ENCODE measurements at places on chromosomes 1 and 21.

GRCh38 chr21:33127154-33127867 lies 57.4 kb downstream of the OLIG1 start:
- no peak for DNase-seq

- no peak for DNase-seq
These were observed 147.2 kb upstream of the SERTAD4 start for GRCh38 chr1:210085359-210085758.

DNA sequence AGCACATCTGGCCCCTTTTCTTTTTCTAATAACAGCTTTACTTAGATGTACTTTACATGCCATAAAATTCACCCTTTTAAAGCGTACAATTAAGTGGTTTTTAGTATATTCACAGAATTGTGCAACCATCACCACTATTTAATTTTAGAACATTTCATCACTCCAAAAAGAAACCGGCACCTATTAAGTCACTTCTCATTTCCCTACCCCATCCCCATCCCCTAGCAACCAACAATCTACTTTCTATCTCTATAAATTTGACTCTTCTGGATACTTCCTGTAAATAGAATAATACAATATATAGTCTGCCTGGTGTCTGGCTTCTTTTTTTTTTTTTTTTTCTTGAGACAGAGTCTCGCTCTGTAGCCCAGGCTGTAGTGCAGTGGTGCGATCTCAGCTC lies 59.5 kb upstream of the ENAH start:
- DNase-seq = no peak

GRCh38 chr1:153643100-153643499 lies 9.2 kb downstream of the CHTOP start:
- no peak for DNase-seq

DNA sequence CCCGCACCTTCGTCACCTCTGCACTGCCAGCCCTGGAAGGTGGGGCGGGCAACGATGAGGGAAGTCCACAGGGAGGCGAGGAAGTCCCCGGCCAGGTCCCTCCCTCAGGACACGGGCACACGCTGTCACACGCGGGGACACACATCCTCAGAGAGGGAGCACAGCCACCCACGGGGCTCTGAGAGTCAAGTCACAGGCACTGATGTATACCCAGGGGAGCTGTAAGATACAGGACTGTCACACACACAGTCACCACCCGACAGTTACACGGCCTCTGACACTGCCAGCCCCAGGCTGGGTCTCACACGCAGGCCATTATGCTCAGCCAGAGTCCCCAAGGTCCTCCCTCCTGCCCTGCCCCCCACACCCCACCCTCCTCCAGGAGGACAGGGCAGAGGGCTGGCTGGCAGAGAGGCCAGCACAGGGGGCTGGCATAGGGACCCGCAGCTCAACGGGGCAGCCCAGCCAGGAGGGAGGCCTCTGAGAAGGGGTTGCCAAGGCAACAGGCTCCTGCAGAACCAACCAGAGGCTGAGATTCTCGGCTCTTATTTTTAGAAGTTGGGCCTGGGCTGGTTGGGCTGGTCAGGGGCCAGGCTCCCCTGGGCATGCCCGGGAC lies 17.7 kb upstream of the ADGRB2 start:
- DNase-seq = no peak

DNA sequence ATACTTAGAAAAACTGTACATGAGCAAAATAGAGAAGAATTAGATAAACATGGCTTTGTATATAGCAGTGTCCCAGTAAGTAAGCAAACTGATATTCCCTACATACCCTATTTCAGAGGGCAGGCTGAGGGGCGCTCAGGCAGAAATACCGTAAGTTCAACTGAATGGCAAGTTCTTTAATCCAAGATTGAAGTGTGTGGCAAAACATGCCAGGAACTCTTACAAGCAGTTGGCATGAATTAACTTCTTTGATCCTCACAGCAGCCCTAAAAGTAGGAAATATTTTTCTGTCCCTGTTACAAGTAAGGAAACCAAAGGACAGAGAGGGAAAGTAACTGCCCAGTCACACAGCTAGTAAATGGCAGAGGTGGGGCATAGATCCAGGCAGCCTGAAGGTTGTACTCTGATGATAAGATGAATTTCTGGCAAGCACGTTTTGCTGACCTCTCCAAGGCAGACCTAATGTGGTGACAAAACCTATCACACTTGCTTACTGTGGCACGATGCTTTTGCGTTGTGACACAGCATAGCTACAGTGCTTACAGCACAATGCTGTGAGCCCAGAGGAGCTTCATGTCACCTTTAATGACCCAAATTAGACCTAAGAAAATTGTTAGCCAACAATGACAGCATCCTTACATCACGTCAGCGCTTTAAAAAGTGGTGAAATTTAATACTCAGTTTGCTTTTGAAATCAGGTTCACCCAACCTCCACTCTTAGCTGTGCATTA lies 35.0 kb upstream of the THEM4 start:
- DNase-seq = no peak

GRCh38 chr1:197859024-197859423 lies 43.4 kb upstream of the C1orf53 start:
- DNase-seq = no peak

GRCh38 chr1:103997631-103998030 lies 247.9 kb downstream of the AMY1C start:
- no peak for DNase-seq

DNA sequence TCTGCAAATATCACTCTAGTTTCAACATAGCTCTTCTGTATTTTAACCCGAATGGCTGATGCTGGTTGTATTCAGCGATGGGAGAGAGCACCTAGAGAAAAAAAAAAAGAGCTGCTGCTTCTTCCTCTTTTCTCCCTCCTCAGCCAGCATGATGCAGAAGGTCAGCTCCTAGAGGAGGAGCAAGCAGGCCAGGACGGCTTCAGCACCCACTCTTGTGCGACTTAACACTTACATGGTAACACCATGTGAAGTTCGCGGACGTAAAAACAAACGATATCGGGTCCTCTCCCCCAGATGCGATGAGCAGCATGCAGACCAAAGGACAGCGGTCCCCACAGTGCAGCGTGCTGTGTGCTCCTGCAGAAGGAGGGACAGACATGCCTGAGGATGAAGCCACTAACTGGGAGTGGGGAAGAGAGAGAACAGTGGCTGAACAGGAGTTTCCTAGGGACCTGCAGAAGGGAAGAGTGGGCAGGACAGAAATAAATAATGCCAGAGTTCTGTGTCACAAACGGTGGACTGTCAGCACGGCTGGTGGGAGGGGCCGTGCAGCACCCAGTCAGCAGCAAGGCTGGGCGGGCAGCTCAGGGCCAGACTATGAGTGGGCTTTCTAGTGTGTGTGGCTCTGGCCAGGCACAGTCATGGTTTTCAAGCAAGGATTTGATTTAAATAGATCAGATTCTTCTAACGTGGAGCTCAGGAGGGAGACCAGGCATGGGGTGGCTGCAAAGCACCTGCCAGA lies 11.4 kb upstream of the B3GALT5 start:
- DNase-seq = no peak

DNA sequence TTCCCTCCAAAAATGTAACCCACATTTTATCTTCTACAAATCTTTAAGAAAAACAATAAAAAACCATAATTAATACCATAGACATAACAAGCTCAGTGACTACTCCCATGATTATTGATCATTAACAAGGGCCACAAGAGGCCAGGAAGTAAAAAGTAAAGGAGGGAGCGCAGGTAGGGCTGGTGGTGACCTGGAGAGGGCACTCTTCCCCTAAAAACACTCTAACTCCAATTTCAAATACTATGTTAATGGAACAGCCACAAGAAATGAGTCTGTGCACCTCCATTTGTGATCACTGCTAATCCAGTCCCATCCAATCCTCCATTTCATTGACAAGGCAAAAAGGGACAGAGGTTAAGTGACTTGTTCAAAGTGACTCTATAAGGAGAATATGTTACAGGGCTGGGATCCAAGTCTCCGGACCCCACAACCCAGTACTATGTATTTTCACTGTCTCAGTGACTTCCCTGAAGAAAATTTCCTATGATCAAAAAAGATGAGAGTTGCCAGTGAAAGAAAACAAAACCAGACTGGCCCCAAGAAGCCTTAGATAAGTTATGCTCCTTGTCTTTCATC lies 41.2 kb upstream of the CFAP298 start:
- no peak for DNase-seq

DNA sequence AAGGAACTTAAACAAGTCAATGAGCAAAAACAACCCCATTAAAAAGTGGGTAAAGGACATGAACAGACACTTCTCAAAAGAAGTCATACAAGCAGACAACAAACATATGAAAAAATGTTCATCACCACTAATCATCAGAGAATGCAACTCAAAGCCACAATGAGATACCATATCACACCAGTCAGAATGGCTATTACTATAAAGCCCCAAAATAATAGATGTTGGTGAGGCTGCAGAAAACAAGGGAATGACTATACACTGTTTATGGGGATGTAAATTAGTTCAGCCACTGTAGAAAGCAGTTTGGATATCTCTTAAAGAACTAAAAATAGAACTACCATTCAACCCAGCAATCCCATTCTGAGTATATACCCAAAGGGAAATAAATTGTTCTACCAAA lies 51.2 kb downstream of the MRPL39 start:
- DNase-seq = no peak

DNA sequence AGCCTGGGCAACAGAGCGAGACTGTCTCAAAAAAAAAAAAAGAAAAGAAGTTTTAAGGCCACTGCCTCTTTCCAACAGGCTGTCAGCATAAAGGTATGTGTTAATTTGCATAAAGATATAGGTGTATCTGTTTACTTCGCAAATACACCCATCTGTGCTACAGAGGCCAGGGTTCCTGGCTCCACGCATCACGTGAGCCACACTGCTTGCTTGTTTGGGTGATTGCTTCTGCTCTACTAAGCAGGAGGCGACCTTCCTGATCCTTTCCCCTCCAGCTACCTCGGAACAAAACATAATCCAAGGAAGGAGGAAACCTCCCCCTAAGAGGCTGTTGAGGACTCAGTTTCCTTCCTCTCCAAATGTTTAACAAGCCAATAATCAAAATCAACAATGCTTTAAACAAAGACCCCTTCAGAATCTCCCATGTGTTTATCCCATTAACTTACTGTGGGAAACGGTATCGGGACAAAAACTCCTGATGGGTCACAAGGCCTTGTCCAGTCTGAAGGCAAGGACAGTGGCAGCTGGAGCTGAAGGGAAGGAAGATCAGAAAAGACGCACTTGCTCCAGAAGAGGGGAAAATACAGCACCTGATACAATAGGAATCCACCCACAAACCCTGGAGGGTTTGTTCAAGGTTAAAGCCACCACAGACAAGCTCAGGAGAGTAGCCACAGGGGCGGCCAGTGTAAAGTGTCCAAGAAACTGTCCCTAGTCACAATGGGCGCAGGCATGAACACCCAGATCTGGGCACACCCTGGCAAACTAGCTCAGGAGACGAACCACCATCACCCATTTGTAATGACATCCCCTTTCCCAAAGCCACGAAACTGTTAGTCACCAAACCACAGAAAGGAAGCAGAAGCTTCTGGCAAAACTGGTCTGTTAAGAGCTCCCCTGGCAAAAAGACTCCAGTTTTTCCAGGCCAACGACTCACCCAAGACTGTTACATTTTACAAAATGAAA lies 17.2 kb downstream of the CTNNBIP1 start:
- no peak for DNase-seq

DNA sequence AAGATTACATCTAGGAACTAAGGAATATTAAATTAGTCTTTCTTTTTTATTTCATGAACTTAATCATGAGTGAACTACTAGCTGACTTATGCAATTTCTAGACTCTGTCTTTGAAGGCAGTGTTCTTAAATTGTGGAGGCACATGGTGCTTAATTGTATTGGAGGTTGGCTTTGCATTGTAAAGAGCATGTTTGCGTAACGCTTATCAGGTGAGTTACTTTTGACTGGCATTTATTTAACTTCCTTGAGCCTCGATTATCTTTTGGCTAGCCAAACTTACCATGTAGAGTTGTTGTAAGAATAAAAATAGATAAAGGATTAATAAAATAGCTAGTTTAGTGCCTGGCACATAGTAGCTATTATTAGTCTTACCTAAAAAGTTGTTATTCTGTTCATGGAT lies 262.4 kb downstream of the PDE4B start:
- DNase-seq = no peak

DNA sequence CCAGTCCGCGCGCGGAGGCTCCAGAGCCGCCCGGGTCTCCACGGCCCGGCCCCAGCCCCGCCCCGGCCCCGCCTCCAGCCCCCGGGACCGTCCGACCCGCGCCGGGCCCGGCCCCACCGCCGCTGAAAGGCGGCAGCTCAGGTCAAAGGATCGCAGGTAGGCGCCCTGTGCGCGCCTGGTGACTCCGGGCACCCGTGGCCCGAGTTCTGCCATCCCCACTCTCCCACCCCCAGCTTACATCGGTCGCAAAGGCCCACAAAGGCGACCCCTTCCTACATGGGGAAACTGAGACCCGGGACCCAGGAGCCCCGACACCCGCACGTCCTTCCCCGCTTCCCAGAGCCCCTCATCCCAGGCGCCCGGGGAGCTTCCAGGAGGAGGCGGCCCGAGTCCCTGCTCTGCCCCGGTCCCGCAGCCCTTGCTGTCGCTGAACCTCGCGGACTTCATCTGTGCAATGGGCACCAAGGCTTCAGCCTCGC lies at the start of gene TMEM200B:
TMEM200B (minus strand) TSS at position 17 of the 479 bp plus-strand sequence. CDS start 2,075 bp downstream, outside the sequence.
- no peak for DNase-seq

GRCh38 chr1:3042481-3042880 lies 21.2 kb downstream of the ACTRT2 start:
- no peak for DNase-seq

DNA sequence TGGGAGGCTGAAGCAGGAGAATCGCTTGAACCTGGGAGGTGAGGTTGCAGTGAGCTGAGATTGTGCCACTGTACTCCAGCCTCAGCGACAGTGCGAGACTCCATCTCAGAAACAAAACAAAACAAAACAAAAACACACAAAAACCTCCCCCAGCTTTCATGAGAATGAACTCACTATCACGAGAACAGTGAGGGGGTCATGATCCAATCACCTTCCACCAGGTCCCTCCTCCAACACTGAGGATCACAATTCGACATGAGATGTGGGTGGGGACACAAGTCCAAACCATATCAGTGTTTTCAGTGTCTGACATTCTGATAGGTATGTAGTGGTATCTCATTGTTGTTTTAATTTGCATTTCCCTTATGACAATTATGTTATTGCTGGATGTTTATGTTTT lies 31.5 kb upstream of the DYRK1A start:
- DNase-seq = no peak

GRCh38 chr1:175472464-175472863 lies 270.9 kb downstream of the TNR start:
- no peak for DNase-seq

DNA sequence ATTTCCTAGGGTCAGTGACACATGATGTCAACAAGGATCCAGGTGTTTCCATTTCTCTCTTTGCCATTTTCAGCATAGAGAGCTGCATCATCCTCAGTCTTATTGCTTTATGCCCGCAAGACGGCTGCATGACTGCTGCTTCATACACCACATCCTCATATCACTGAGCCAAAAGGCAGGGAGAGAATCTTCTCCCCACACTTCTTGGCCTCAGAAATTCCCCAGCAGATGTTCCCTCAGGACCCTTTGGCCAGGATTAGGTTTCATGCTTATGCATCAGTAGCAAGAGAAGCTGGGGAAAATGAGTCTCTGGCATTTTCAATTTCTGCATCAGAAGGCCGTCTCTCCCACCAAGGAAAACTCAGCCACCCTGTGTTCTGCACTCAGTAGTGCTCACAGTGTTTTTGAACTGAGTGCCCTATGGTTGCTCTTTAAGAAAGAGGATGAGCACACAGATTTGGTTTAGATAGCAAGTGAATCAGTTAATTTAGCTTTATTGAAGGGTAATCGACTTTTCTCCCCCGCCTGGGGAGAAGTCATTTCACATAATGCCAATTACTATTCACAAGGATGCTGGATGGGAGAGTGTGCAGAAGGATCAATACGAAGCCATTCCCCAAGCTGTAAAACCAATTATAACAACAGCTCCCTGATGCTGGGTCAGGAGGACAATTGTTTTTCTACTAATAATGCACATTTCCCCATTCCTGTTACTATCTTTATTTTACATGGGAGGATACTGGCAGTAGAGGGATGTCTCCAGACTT lies 360.2 kb downstream of the HHIPL2 start:
- no peak for DNase-seq

All from NCI-H187 (cell line).